ENCODE measurements at places on chromosomes 16 and 17. TPM values are rescaled to one million over a fixed set of nuclear protein-coding genes. Genes with fewer than 3 reads are reported as not detected.

Gene CPNE2
- 11.2 TPM for total RNA-seq

DNA sequence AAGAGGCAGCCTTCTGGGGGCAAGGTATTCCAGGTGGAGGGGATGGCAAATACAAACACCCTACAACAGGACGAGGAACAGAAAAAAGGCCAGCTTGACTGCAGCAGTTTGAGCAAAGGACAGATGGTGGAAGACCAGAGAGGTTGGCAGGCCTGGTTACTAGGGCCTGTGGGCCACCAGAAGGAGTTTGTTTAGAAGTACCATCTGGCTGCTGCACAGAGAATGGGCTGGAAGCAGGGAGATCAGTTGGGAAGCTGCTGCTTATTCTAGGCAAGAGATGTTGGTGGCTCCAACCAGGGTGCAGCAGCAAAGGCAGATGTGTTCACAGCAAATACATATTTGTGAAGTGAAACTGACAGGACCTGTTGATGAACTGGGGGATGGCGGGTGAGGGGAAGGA, 2.9 kb upstream of the YPEL2 start:
- DNase-seq = no peak

DNA sequence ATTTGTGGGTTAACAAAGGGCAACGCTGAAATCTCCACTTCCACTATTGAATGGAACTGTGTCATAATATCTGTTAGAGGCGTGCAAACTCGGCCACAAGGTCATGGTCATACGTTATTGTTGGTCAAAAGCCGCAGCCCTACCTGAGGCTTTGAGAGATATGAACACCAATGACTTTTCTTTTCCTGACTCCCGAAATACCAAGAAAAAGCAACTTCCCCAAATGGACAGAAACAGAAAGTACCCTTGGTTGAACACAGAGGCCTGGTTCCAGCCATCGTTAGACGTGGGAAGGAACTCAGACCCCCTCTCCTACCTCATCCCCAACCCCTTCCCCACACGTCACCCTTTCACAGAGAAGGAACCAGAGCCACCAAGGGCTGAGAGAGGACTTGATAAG, 1.4 kb upstream of the PIK3R5 start:
- no peak for DNase-seq

DNA sequence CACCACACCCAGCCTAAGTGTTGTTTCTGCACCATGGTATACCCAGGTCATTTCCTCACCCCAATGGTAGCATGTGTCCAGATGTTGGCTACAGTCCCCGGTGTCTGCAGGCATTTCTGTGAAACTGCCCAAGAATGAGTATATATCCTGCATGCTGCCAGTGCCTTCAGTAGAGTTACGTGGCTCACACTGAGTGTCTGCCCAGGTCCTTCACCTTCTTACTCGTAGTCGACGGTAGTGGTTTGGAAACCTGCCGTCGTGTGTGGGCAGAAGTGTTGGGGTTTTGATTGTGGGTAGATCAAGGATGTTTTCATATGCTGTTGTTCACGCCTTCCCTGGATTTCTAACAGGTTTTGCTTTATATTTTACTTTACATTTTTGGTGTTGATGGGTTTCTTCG, 16.8 kb downstream of the TCF25 start:
- no peak for DNase-seq

- no peak for DNase-seq
Measured at GRCh38 chr17:44374306-44375195, 10.9 kb upstream of the FAM171A2 start.

DNA sequence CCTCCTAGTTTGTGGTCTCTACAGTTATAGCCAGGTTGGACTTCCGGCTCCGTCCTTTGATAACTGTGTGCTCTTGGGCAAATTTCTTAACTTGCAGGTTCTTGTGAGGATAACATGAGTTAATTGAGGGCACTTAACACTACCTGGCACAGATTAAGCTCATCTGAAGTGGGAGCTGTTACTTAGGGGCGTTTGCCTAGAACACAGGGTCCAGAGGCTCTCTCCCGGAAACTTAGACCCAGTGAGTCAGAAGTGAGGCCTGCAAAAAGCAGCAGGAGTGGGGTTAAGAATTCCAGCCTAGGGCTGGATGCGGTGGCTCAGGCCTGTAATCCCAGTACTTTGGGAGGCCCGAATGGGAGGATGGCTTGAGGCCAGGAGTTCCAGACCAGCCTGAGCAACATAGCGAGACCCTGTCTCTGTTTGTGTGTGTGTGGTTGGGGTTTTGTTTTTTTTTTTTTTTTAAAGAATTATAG, 1.4 kb downstream of the MVP start:
- DNase-seq = no peak

DNA sequence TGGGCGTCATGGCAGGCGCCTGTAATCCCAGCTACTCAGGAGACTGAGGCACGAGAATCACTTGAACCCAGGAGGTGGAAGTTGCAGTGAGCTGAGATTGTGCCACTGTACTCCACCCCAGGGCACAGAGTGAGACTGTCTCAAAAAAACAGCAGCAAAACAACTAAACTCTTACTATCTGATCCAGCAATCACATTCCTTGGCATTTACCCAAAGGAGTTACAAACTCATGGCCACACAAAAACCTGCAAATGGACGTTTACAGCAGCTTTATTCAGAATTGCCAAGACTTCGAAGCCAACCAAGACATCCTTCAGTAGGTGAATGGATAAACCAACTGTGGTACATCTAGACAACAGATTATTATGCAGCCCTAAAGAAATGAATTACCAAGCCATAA, 4.0 kb downstream of the SIAH1 start:
- DNase-seq = no peak

Gene CDH11
- total RNA-seq = 7.3 TPM

GRCh38 chr16:28321700-28322411, 29.5 kb downstream of the SBK1 start:
- DNase-seq = no peak

Gene KRT24
- not detected for total RNA-seq

Gene TEKT1
- total RNA-seq = not detected

GRCh38 chr17:74953134-74953687, 17.5 kb downstream of the OTOP3 start:
- no peak for DNase-seq

Gene ADAMTS18
- total RNA-seq = not detected

Gene KCNG4
- not detected for total RNA-seq

DNA sequence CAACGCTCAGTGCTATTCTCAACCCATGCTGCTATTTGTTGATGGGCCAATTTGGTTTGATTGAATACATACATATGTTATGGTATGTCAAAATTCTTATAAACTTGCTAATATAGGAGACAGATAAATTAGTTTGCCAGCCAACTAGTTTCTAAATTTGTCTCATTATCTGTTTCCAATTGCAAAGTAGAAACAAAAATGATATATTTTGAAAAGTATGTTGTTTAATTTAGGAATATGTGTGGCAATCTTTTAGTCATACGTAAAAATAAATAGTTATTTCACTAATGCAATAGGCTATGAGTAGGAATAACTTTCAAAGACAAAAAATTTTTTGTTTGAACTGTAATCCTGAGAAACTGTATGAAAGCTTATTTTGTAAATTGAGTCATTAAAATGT, 210.6 kb upstream of the KCNJ16 start:
- DNase-seq = no peak

Gene SLX1A
- 16.5 TPM for total RNA-seq

Gene RAC3
- total RNA-seq = 1.8 TPM

DNA sequence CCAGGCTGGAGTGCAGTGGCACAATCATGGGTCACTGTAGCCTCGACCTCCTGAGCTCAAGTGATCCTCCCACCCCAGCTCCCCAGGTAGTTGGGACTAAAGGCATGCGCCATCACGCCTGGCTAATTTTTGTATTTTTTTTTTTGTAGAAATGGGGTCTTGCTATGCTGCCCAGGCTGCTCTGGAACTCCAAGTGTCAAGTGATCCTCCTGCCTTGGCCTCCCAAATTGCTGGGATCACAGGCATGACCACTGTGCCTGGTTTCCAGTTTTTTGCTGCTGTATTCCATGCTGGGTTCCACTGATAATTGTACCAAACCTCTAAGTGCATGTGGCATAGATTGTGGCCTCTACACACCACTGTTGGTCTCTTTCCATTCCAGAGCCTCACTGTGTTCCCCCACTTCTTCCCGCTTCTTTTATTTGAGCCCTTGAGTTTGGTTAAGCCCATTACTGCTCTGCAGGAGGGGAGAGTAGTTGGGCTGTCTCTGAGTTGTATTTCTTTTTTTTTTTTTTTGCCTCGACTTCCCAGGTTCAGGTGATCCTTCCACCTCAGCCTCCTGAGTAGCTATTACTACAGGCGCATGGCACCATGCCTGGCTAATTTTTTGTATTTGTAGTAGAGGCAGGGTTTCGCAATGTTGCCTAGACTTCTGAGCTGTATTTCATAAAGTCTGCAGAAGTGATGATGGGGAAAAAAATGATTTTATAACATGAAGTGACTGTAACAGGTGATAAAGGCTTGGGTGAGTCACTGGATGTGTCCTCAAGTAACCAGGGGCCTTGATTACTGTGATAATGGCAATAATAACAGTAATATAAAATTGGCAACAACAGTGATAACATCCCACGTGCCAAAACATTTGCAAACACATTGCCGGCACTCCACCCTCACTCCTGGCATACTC, 30.0 kb downstream of the EEF2K start:
- DNase-seq = no peak

- DNase-seq = peak; percentile 36
Measured at GRCh38 chr17:39461926-39462569, 762 bp downstream of the CDK12 start.

DNA sequence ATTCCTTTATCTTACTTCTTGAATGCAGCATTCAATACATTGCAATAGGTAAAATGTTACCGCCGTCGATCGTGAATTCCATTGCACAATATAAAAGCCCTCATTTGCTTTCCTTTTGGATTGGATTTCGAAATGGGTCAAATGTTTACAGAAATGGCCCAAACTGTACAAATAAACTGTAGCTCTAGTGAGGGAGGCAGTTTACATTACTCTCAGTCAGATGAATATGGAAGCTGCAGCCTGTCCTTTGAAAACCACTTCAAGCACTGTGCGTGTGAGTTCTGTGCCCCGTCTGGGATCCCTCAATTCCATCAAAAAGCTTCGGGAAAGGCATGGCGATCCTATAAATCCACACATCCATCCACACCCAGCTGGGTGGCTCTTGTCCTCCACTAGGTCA, 258.6 kb upstream of the FOXF1 start:
- no peak for DNase-seq

- no peak for DNase-seq
Measured at GRCh38 chr17:12729086-12729485, 60.2 kb upstream of the ARHGAP44 start.

Gene PRSS22
- total RNA-seq = not detected

DNA sequence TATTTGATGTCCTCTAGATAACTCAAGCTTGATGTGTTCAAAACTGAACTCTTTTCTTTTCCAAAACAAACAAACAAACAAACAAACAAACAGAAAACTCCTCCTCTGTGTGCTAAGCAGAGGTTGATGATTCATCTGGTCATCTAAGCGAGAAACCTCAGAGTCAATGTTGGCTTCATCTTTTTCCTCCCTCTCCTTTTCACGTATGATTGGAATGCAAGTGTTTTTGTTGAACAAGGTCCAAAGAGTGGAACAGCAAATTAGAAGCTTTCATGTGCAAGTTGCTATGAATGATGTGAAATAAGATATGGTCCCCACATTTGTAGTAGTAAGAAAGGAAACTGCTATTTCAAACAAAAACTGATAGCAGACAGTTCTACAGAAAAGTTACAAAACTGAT, 52.5 kb downstream of the TBX4 start:
- DNase-seq = no peak

DNA sequence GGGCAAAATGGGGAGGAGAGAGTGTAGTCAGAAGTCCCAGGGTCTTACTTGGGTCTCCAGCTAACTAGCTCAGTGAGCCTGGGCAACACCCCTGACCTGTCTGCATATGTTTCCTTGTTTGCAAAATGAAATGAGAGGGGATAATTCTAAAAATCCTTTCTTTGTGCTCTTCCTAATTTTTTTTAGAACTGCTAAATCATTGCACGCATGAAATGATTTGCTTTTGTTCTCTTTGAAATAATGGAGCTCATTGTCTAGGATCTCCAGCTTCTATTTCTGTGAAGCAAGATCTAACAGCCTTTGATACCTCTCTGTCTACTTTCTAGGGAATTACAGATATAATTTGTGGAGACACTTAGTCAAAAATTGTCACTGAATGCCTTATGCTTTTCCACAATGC, 181.3 kb downstream of the CDH13 start:
- no peak for DNase-seq

Gene PHKB
- 71.0 TPM for total RNA-seq

Gene NXN
- total RNA-seq = 18.9 TPM

Gene MT1F
- 3.0 TPM for total RNA-seq

- no peak for DNase-seq
Measured at GRCh38 chr17:72565006-72565405, 444.2 kb downstream of the SOX9 start.

Gene ANKFN1
- total RNA-seq = not detected

DNA sequence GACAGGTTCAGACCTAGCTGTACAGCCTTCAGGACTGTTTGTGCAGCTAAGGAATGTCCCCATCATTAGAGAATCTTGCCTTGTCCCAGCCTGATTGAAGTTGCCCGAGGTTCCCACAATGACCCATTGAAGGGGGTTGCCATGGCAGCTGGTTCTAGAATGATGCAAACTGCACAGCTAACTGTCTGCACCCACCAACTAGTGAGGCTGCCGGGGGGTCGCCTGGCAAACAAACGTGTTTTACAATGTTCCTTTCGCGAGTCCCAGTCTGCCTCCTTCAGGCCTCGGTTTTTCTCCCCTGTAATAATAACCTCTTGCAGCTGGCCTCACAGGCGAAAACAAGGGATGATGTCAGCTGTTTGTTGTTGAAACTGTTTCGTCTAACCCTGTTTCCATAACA, 5.5 kb downstream of the C16orf96 start:
- no peak for DNase-seq

DNA sequence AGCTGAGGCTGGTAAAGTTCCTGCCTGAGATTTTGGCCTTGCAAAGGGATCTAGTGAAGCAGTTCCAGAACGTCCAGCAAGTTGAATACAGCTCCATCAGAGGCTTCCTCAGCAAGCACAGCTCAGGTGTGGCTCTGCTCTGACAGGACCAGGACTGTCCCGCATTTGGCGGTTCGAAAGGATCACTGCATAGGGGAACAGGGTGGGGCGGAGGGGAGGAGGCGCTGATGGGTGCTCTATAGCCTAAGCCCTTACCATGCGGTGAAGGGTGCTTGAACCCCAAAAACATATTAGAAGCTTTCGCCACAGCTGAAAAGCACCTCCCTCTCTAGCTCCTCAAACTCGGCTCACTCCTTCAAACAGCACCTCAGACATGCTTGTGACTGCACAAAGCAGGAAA, 29.9 kb upstream of the ENDOV start:
- DNase-seq = no peak

DNA sequence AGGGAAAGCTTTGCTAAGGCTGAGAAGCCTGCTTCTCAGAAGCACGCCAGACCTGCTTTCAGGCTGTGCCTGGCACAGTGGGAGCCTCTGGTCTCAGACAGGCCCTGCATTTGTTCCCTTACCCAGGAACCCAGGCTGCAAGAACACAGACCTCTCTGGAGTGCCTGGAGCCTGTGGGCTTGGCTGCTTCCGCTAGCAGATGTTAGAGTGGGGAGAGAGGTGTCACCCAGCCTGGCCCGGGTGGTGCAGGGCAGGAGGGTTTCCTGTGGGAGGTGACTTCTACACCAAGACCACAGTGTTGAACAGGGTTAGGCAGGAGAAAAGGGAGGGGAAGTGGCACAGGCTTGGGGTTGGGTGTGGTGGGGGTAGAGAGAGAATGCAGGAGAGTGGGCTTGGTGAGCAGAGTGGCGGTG, 35.8 kb upstream of the ADGRG1 start:
- DNase-seq = peak; percentile 44

Gene GSDMA
- 0.52 TPM for total RNA-seq
